NCI-H1417 (cell line): ENCODE measurements at places on chromosomes 2 and 18.

- DNase-seq = peak; percentile 63
Measured at GRCh38 chr18:37107748-37108522, 279.0 kb downstream of the KIAA1328 start.

DNA sequence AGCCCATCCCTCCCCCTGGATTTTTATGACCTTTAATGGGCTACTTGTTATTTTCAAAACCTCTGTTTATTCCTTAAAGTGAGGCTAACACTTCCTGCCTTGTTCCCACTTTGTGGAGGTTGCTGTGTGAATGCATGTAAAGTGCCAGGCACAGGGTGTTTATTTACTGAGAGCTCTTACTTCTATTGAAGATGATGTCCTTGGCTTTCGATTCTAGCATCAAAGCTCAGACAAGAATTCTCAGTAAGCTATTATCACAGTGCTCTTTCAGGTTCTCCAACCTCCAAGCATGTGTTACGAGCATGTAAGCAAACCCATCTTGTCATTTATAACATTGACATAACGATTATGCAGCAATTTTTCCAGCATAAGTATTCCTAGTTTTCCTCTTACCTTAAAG lies 44.2 kb downstream of the DPYSL5 start:
- peak; percentile 91 for DNase-seq

DNA sequence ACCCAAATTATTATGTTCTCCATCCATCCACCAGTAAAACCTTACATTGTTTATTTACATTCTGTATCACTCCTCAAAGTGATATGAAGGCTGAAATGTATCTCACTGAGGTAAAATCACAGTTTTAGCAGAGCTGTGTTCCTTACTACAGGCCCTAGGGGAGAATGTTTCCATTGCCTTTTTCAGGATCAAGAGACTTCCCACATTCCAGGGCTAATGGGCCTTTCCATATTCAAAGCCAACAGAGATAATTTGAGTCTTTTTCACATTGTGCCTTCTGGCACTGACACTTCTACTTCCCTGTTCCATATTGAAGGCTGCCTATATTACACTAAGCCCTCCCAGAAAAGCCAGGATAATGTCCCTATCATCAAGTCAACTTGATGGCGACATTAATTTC lies 20.0 kb downstream of the NETO1 start:
- no peak for DNase-seq

- DNase-seq = no peak
Measured at GRCh38 chr2:50591642-50592041, 440.3 kb downstream of the NRXN1 start.

DNA sequence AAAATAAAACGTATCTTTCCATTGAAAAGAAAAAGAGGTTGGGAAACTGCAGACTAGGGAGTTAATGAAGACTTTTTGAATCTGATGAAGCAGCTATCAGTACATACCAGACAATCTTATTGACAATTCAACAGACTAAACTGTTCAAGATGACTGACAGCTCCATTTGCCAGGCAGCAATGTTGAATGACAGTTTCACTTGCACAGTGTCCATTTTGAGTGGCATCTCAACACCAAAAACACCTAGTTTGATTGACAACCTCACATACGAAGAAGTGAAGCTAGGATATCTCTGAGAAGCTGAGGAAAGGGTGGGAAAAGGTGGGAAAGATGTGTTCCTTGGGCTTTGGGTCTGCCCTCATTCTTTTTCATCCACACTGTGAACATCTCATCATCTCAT lies 315.0 kb upstream of the SYT4 start:
- DNase-seq = no peak

DNA sequence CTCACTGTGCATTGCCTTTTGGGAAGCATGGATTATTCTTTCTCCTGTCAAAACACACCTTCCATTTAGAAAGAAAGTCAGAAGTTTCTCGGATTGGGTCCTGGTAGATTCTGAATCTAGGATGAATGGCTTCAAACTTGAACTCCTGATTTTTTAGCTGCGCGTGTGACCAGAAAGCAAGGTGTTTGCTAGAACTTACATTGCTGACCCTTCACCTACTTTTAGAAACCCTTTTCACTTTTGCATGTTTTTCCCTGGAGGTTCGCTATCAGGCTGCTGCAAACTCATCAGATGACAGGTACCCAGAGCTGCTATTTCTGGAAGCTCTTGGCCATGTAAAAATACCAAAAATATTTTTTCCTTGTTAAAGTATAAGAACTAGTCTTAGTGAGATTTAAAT lies 132.0 kb downstream of the QPCT start:
- no peak for DNase-seq

GRCh38 chr2:131426727-131427126 lies 49.2 kb upstream of the TUBA3D start:
- no peak for DNase-seq

- no peak for DNase-seq
Measured at GRCh38 chr2:6024784-6025183, 332.6 kb downstream of the SOX11 start.

GRCh38 chr2:23684395-23685176 lies 242.3 kb downstream of the ATAD2B start:
- no peak for DNase-seq

DNA sequence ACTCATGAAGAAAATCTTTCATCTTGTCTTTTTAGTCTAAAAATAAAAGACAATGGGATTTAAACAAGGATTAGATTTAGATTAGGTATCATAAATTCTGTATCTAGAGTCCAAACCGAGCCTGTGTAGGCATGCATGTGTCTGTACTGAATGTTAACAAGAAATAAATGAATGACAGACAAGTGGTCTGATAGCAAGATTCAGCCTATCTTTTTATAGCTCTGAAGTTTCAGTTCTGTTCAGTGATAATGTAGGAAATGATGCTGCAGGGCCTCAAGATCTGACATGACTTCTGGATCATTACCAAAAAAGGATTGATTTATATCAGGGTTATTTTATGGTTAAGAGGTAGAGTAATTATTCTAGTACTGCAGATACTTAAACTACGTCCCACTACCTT lies 137.0 kb upstream of the ATP5MC3 start:
- DNase-seq = no peak

GRCh38 chr2:139078376-139078775 lies 298.2 kb upstream of the NXPH2 start:
- no peak for DNase-seq

DNA sequence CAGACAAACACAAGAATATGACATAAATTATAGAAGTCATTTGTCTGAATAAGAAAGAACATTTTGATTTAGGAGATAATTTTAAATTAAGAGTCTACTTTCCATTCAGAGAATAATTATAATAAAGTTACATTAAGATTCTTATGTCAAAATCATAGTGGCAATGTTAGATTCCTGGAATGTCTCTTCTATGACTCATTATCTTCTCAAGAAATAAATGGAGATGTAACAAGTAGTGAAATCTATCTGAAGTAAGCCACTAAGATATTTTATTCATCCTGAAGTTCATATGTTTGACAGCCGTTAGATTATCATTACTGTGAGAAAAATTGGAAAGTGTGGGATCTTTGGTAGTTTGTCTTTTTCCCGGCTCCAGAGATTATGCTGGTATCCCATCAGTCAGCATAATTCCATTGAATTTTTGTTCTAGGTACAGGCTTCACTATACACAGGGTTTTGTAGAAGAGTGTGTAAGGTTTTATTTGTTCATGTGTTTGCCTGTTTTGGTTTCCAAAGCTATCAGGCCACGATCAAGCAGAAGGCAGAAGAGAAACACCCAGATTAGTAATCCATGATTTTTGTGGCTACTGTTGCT lies 1246.6 kb upstream of the LRRTM1 start:
- no peak for DNase-seq

GRCh38 chr2:73324126-73324725 lies 30.9 kb upstream of the EGR4 start:
- DNase-seq = no peak

GRCh38 chr18:3647636-3648035 lies 197.7 kb downstream of the TGIF1 start:
- DNase-seq = no peak

GRCh38 chr18:3623769-3624545 lies 174.0 kb downstream of the TGIF1 start:
- no peak for DNase-seq

DNA sequence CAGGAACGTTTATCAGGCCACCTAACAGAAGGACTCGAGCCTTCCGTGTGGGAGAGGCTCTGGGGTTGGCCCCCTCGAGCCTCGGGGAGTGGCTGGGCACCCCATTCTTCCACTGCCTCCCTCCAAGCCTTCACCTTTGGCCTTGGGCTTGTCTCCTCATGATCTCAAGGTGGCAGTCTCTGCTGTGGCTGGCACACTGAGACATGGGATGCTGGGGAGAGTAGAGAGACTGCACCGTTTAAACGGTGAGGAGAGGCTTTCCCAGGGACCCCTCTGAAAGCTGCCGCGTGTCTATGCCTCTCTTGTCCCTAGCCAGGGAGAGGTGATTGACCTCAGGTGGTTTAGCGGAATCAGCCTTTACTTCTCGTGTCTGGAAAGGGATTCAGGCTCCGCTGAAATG lies 71.0 kb downstream of the DCDC2C start:
- no peak for DNase-seq

DNA sequence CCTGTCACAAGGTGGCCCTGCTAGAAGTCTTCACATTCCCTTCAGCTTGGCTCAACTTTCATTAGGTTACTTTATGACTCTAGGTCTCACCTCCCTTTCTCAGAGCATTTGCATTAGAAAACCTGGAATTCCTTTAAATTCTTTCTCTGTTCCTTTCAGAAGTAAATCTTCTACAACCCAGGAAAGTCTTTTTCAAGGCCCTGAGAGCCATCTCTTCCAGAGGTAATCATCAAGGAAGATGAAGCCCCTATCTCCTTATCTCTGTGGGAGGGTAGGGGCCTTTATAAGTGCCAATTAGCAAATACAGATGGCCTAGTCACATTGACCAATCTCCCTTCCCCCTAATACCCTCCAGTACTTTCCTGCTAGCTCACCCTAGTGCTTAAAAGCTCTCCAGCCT lies 848.0 kb upstream of the FAM98A start:
- DNase-seq = no peak

DNA sequence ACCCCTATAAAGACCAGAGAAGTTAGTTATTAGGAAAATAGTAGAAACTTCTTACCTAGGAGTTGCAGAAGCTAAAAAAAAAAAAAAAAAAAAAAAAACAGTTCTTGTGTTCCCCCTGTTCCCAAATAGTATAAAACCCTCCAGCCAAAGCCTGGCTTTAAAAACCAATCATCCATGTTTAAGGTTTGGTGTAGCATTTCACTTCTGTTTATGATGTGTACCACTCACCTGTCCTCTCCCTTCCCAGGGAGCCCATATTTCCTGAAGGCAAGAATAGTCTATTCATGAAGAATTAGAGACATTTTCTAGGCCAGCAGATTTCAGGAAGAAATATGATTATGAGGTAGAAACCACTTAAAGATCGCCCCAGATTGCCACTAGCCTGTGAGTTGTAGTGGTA lies 273.6 kb downstream of the SETBP1 start:
- peak; percentile 20 for DNase-seq

DNA sequence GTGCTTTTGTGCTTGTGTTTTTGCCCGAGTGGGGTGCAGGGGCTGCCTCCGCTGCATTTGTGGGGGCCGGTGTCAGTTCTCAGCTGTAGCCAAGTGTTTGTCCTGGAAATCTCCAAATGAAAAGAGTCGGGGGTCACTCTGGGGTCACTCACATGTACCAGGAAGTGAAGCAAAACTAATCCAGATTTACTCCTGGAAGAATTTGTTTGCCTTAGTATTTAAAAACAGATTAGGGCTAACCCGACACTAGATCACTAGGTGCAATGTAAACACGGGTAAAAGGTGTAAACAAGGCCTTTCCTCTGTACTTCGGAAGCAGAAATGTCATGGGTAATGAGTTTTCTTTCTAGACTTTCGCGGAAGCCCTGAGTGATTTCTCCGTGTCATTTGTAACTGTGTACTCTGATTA lies 50.3 kb downstream of the GBX2 start:
- no peak for DNase-seq

- no peak for DNase-seq
Measured at GRCh38 chr2:99555404-99555803, 65.6 kb upstream of the REV1 start.

DNA sequence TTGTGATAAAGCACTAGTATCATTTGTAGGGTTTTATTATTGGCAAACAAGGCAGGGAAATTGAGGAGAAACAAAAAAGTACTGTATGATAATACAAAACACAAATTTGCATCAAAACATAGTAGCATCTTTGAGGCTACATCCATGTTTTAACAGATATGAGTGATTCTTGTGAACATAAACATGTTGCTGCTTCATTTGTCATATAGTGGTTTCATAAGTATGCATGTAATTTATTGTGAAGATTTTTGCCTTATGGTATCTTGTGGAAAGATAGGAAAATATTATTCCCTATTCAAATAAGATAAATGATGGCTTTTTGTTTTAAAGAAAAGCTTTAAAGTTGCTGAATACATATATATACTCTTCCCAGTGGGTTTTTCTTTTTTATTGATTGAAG lies 60.3 kb downstream of the VRK2 start:
- no peak for DNase-seq

- DNase-seq = no peak
Measured at GRCh38 chr2:239361311-239361642, 39.5 kb downstream of the HDAC4 start.

DNA sequence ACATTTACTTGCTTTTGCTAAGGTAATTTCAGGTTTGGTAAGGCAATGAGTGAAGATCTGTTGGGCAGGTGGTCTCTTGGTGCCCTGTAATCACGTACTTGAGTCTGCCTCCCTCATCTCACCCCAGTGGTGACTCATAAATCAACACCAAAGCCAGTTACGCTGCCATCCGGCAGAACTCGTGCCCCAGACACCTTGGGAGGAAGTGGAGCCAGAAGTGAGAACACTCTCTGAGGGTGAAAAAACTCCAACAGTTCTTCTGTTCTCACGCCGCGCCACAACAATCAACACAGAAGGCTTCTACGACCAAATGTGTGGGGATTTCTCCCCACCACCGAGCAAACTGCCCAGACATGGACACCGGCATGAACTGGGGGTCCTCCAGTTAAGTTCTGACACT lies 206.2 kb downstream of the ARL4C start:
- DNase-seq = no peak

DNA sequence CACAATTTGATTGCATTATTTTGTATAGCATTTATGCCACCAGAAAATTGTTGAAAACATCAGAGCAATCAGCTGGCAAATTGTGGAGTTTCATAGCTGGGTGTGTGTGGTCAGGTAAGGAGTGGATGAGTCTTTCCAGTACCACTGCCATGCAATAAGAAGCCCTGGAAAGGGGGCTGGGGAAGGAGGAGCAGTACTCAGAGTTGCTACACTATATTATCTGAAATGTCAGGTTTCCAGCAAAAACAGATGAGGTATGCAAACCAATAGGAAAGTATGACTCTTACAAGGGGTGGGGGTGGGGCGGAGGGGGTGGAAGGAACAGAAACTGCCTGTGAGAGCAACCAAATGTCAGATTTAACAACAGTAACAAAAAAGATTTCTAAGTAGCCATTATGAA lies 112.2 kb downstream of the SOS1 start:
- DNase-seq = no peak

- peak; percentile 76 for DNase-seq
Measured at GRCh38 chr2:68698567-68699377, 35.8 kb upstream of the ARHGAP25 start.

DNA sequence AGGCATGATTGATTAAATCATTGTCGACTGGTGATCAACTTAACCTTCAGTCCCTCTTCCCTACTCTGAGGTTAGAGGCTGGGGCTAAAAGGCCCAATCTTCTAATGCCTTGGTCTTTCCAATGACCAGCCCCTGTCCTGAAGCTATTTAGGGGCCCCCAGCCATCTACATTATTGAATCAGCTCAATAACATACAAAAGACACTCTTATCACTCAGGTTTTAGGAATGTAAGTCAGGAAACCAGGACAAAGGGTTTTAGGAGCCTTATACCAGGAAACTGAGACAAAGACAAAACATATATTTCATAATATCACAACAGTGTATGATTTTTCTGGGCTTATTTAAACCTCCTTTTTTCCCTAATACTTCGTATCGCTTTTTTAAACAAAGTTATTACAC lies 198.6 kb downstream of the RNF152 start:
- DNase-seq = no peak
